ENCODE measurements at places on chromosomes 7 and 10.

GRCh38 chr7:90710466-90710850, 114.3 kb downstream of the CDK14 start:
- DNase-seq = no peak

- no peak for DNase-seq
Observed at GRCh38 chr7:51606601-51607154, 290.1 kb upstream of the COBL start.

DNA sequence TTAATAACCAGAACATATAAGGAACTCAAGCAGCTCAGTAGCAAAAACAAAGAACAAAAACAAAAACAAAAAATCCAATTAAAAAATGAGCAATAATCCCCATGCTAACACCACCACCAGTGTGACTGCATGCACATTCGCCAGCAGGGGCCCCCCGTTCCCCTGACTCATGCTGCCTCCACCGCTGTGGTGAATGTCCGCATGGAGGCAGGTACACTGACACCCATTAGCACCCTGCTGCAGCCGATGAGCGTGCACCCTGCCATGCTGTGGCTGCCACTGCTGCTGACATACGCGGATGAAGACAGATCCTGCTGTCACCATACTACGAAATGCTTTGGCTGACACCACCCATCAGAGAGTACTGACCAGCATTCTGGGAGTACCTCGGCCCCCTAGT, 321.6 kb upstream of the LRRTM3 start:
- no peak for DNase-seq

DNA sequence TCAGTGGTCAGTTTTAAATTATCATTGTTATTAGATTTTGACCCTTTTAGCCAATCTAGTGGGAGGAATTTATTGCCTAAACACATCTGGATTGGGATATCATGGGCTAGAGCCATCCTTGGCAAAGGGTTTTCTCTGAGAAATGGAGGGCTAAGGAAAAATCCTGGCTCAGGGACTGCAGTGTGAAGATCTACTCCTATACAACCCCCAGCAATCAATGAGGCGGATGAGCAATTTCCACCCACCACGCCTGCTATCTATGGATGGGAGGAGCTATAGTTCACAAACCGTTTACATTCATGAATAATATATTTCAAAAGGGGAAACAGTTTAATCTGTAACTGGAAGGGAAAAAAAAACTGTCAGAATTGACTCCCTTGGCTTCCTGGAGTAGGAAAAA, 2.7 kb downstream of the CAV1 start:
- no peak for DNase-seq

DNA sequence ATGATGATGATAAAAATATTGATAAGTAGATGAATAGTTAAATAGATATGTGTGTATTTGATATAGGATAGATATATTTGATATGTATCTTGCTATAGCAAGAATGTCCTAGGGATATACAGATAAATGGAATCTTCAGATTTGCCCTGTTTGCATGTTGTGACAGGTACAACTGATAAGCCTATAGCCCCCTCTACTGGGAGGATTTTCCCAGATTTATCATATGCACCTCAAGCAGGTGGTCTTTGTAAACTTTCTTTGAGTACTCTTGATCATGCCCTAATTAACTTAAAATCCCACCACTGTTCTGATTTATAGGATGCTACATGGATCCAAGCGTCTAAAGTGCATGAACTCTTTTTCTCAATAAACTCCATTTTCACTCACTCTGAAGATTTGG, 1050.7 kb downstream of the SORCS3 start:
- DNase-seq = peak; percentile 54

DNA sequence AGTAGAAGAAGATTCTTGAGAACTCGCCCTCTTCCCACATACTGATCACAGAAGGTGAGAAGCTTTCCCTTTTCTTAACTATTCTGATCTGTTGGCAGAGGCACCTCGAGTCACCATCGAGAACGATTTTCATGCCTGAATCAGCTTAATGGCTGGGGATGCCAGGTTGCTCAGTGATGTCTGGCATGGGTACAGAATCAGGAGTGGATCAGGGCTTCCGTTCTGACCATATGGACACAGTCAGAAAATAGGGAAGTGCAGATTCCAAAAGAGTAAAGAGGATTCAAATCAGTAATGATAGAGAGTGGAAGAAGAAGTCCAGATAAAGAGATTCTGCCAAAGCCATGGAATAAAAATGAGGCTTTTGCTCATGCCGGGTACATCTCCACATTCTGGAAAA, 52.0 kb upstream of the GRB10 start:
- DNase-seq = no peak

- no peak for DNase-seq
Observed at GRCh38 chr10:81944609-81945008, 69.6 kb downstream of the NRG3 start.

DNA sequence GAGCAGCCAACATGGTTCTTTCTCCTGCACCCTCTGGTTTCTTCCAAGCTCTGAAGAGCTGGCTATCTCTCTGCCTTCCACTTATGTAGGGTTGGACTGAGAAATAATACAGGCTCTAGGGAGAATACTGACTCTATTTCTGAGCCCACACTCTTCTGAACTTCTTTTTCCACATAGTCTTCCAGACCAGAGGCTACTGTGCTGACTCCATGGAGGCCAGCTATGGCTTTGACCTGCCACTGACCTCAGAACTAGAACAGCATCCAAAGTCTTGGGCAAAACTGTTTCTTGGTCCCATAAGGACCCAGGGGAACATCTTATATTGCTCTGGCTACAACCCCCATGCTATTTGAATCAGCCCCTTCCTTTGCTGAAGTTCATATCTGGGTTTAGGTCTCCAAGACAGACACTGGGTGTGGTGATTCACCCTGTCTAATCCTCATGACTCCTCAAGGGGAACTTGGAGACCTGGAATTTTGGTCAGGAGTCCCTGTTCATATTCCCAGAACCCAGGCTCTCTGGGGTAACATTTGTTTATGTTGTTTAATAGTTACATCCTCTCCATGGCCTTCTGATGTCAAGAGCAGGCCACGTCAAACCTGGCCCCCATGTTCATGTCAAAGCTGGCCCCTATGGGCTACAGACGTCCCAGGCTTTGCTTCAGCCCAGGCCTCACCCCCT, 12.1 kb upstream of the PLAU start:
- peak; percentile 44 for DNase-seq

- DNase-seq = no peak
Observed at GRCh38 chr7:96181174-96181573, 140.7 kb downstream of the SLC25A13 start.

Data from ACHN (cell line).